SK-MEL-5 (cell line): ENCODE measurements at places on chromosomes 12 and 14. TPM values are rescaled to one million over a fixed set of nuclear protein-coding genes. Genes with fewer than 3 reads are reported as not detected.

- no peak for DNase-seq
These were observed 29.0 kb downstream of the ACTN1 start for GRCh38 chr14:68950111-68950510.

GRCh38 chr12:78473136-78473535, 391.4 kb upstream of the SYT1 start:
- DNase-seq = no peak

Gene SSPN
- 2.2 and 2.9 TPM in 2 replicates for total RNA-seq

GRCh38 chr12:50686406-50686805, 77.5 kb upstream of the ATF1 start:
- DNase-seq = no peak

Gene TMEM121
- 16.3 and 17.8 TPM in 2 replicates for total RNA-seq

Gene SERPINA12
- total RNA-seq = not detected in 2 replicates

GRCh38 chr14:89507926-89508460, 91.0 kb upstream of the FOXN3 start:
- no peak for DNase-seq

Gene CCDC196
- total RNA-seq = not detected in 2 replicates

DNA sequence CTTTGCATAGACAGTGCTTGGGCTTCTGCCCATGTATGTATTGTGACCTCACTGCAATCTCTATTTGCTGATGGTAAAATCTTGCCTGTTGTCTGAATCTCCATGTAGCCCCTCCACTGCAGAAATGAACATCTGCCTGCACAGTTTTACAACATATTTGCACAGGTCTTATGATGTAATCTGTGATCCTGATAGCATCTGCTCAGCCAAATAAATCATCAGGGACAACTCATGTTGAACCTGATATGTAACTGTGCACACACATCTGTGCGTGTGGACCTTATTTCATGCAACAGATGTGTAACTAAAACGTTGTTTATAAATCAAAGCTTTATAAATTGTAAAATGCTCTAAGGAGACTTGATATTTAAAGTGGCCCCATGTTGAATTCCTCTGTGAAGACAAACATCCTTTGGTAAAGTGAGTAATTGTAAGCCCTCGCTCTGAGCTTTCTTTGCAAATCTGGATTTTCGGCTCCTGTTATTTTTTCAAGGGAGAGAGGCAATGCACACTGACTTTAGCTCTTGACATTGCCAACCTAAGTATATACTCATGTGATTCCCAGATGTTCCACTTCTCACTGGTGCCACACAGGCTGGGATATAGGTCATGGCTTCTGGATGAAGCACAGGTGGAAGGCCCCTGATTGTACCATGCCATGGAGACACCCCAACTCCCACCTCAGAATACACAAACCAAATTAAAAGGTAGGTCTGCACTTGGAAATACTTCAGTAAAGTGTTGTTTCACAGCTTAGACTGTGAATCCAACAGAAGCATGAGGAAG, 371.3 kb downstream of the GRIN2B start:
- no peak for DNase-seq

Gene TEAD4
- 11.9 and 16.2 TPM in 2 replicates for total RNA-seq

DNA sequence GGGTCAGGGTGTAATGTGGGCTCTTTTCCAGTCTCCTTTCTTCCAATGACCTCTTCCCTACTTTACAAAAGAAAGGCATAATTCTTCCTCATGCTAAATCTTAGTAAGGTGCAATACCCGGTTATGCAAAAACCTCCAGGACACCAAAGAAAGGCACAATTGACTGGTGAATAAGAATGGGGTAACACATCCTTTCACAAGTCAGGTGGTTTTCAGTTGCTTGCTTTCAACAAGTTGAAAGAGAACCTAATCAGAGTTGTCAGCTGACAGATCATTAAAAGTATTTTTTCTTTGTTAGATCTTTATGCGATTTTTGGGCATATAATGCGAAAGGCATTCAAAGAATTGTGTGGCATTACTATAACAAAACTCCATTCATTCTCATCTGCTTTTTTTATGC, 1.3 kb upstream of the AEBP2 start:
- peak; percentile 69 for DNase-seq

- DNase-seq = no peak
These were observed 475.6 kb upstream of the SOX5 start for GRCh38 chr12:24424889-24425600.

- no peak for DNase-seq
These were observed 52.2 kb upstream of the SRP54 start for GRCh38 chr14:34930591-34931091.

- DNase-seq = peak; percentile 65
These were observed 38.6 kb downstream of the MGST1 start for GRCh38 chr12:16385782-16386646.

Gene PLEKHD1
- total RNA-seq = not detected in 2 replicates

DNA sequence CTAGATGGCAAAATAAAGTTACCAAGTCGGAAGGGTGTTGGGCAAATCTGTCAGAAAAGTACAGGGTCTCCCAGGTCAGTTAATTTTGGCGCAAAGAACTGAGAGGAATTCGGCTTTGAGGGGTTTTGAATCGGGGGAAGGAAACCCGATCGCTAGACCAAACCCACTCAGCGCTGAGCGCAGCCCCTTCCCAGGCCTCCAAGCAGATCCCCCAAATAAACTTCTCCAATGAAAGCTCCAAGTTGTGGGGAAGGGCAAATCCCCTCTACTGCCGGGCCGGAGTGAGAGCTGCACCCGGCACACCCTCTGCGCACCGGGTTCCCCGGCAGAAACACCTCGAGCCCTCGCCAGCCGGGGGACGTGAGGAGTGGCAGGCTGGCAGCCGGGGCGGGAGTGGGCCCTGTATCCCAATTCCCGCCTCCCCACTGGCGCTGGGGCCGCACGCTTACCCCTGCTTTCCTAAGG, 441 bp downstream of the E2F7 start:
- DNase-seq = no peak
